Endothelial cell (in vitro differentiated cells): ENCODE measurements at places on chromosomes 13 and 19. TPM values are rescaled to one million over a fixed set of nuclear protein-coding genes. Genes with fewer than 3 reads are reported as not detected.
A peak's percentile ranks its signal among the peaks of the same experiment; 100 is the strongest.

Gene SHISA7
- total RNA-seq = not detected

Gene CEACAM8
- not detected for total RNA-seq

Gene KIRREL2
- 1.8 TPM for total RNA-seq

Gene GJB6
- 0.23 TPM for total RNA-seq

Gene MUC16
- total RNA-seq = not detected

Gene CYP4F2
- not detected for total RNA-seq

Gene AZU1
- total RNA-seq = 0.21 TPM

Gene TUBA3C
- total RNA-seq = not detected

Gene ATP4A
- not detected for total RNA-seq

Gene TEX26
- not detected for total RNA-seq

Gene SIGLEC5
- total RNA-seq = not detected

Gene CD70
- total RNA-seq = 0.51 TPM

Gene RXFP2
- total RNA-seq = not detected

Gene ZNF723
- not detected for total RNA-seq

Gene ZNF737
- total RNA-seq = 14.2 TPM

Gene PRKCG
- 0.92 TPM for total RNA-seq

Gene DHDH
- total RNA-seq = 1.0 TPM

- DNase-seq = no peak
- H3K36me3 ChIP-seq = peaks cover 27% of the 10 kb centered on the region
- peaks cover 6% of the 10 kb centered on the region for H3K27me3 ChIP-seq
- H3K27ac ChIP-seq = no peak overlapping the region
- peaks cover 11% of the 10 kb centered on the region for H3K4me1 ChIP-seq
Measured at GRCh38 chr19:53517114-53517741, 20.7 kb upstream of the ZNF331 start.

DNA sequence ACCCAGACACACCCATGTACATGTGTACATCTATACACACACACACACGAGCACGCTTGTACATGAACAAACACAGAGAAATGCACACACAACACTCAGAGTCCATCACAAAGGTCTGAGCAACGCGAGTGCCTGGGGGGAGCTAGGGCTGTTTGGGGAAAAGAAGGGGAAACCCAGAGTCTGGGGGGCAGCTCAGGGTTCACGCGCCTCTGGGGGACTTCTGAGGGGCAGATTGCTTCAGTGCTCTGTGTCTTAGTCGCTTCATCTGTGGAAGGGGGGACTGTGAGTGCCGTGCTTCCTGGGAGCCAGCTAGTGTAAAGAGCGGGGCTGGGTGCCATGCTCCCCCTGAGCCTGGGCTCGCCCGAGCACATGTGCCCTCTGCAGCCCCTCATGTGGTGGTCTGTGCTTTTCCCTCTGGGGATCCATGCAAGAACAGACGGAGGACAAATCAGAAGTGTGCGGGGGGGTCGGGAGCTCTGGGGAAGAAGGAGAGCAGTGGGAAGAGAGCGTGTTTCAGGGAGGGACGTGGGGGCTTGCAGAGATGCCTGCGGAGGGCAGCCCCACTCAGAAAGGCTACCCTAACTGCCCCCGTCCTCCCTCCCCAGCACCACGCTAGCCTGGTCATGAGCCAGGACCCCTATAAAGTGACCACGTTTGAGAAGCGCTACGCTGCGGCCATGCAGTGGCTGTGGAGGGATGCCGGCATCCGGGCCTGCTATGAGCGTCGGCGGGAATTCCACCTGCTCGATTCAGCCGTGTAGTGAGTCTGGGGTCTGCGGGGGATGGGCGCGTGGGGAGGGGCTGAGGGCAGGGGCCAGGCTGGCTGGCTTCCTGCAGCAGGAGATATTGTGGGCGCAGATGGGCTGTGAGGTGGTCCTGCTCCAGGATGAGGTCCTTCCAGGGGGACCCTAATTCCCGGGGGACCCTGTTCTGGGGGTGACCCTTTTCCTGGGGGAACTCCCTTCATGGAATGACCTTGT lies 14.0 kb downstream of the GNA15 start:
- DNase-seq = no peak
- H3K4me3 ChIP-seq = no peak overlapping the region
- H3K27ac ChIP-seq = peak overlapping the region; percentile 65
- peaks cover 6% of the 10 kb centered on the region for H3K36me3 ChIP-seq
- H3K27me3 ChIP-seq = peaks cover 7% of the 10 kb centered on the region

GRCh38 chr13:70736622-70737317 lies 628.5 kb upstream of the KLHL1 start:
- H3K27me3 ChIP-seq = peaks cover 2% of the 10 kb centered on the region
- DNase-seq = no peak
- no peak overlapping the region for H3K27ac ChIP-seq
- no peak overlapping the region for H3K4me3 ChIP-seq

- peaks cover 6% of the 10 kb centered on the region for H3K27me3 ChIP-seq
- DNase-seq = no peak
- H3K4me3 ChIP-seq = no peak overlapping the region
- no peak overlapping the region for H3K27ac ChIP-seq
- H3K4me1 ChIP-seq = peaks cover 34% of the 10 kb centered on the region
Measured at GRCh38 chr13:25930653-25931052, 121.2 kb downstream of the SHISA2 start.

- peaks cover 62% of the 10 kb centered on the region for H3K4me1 ChIP-seq
- DNase-seq = no peak
- H3K27ac ChIP-seq = peak overlapping the region; percentile 90
- no peak overlapping the region for H3K4me3 ChIP-seq
- H3K36me3 ChIP-seq = no peaks in the 10 kb centered on the region
Measured at GRCh38 chr13:28582892-28583240, 76.1 kb upstream of the POMP start.

GRCh38 chr19:57037556-57037955 lies 82.2 kb upstream of the USP29 start:
- no peak overlapping the region for H3K4me3 ChIP-seq
- H3K27ac ChIP-seq = no peak overlapping the region
- peaks cover 10% of the 10 kb centered on the region for H3K36me3 ChIP-seq
- H3K4me1 ChIP-seq = no peaks in the 10 kb centered on the region

DNA sequence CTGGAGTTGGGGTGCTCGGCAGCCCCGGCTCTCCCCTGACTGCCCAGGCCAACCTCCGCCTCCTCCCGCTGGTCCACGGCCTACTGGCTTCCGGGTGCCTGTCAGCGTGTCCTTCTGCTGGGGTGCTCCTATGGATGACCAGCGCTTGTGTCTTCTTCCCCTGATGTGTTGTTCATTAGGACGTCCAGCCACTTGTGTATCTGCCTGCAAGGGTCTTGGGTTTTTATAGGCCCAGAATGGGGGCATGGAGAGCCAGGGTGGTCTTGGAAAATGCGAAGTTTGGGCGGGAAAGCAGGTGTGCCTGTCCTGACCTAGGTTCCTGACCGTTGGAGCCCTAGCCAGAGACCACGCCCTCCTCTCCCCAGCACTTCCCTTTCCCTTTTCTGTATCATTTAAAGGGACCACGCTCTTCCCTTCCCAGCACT lies 139.8 kb downstream of the SLITRK5 start:
- H3K27ac ChIP-seq = no peak overlapping the region
- no peak for DNase-seq
- H3K4me1 ChIP-seq = no peaks in the 10 kb centered on the region
- no peak overlapping the region for H3K4me3 ChIP-seq

DNA sequence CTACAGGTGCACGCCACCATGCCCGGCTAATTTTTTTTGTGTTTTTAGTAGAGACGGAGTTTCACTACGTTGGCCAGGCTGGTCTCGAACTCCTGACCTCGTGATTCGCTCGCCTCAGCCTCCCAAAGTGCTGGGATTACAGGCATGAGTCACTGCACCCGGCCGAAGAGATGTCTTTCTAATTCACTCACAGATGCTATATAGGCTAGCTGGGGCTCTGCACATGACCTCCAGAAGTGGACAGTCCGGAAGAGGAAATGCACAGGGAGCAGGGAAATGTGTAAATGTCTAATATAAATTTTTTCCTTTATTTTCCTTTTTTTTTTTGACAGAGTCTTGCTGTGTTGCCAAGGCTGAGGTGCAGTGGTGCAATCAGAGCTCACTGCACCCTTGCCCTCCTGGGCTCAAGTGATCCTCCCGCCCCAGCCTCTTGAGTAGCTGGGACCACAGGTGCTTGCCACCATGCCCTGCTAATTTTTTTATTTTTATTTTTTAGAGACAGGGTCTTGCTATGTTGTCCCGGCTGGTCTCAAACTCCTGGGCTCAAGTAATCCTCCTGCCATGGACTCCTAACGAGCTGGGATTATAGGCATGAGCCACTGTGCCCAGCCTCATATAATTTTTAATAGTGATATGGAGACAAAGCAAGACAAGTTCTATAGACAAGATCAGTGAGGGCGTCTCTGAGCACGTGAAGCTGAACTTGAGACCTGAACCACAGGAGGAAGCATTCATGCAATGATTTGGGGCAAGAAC lies 8.4 kb downstream of the GIPC1 start:
- no peak overlapping the region for H3K4me3 ChIP-seq
- no peak for DNase-seq
- H3K36me3 ChIP-seq = peaks cover 24% of the 10 kb centered on the region
- no peaks in the 10 kb centered on the region for H3K27me3 ChIP-seq
- peaks cover 2% of the 10 kb centered on the region for H3K4me1 ChIP-seq
- H3K27ac ChIP-seq = no peak overlapping the region

DNA sequence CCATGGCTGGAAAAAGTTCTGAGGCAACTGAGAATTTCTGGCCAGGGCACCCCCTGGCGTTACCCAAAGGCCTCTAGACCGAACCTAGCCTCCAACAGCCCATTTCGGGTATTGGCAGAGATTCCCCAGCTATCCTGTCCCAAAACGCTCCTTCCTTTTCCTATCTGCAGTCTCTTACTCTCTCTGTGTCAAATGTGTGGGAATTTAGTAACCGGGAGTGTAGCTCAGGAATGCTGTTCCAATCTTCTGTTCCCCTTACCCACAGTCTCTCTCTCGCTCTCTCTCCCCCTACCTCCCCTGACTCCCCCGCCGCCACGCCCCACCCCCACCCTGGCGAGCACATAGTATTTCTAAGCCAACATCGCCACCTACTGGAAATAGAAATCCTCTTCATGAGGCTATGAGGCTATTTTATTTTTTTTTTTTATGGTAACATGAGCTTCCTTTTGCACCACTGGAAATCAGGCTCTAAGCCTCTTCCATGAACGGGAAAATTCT lies 27.0 kb downstream of the OXGR1 start:
- no peak for DNase-seq
- H3K27ac ChIP-seq = no peak overlapping the region
- peaks cover 28% of the 10 kb centered on the region for H3K36me3 ChIP-seq
- no peaks in the 10 kb centered on the region for H3K27me3 ChIP-seq

DNA sequence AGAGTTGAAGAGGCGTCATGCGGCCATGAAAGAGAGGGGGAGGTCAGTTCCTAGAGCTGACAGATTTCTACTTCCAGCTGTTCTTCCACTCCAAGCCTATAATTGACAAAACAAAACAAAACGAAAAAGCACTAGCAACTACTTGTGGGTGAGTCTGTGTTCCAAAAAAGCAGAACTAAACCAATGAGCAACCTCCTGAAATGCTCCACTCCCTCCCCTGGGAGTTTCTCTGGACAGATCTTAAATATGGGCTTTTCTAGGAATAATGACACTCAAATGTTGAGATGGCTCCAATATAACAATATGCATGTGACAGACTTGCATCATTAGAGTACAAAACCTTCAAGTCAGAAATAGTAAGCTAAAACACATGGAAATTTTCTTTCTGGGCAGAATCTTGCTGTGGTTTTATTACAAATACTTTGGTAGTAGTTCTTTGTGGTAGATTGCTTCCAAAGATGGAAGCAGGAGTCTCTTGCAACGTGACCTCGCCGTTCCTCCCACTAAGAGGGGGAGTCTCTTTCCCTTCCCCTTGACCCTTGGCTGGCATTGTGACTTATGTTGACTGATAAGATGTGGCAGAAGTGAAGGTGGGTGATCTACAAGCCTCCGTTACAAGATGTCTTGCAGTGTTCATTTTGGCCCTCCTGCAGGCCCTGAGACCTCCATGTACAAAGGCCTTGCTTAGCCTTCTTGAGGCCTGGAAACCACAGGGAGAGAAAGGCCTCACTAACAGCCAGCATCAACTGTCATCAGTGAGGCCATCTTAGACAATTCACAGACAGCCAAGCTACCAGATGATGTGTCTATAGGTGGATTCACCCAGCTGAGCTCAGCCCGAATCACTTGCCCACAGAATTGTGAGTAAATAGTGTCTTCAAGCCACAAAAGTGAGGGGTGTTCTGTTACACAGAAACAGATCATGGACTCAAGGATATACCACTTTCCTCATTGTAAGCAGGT lies 173.1 kb upstream of the RFC3 start:
- H3K4me3 ChIP-seq = no peak overlapping the region
- H3K36me3 ChIP-seq = no peaks in the 10 kb centered on the region
- peaks cover 26% of the 10 kb centered on the region for H3K4me1 ChIP-seq
- H3K27ac ChIP-seq = no peak overlapping the region
- H3K27me3 ChIP-seq = peaks cover 4% of the 10 kb centered on the region

DNA sequence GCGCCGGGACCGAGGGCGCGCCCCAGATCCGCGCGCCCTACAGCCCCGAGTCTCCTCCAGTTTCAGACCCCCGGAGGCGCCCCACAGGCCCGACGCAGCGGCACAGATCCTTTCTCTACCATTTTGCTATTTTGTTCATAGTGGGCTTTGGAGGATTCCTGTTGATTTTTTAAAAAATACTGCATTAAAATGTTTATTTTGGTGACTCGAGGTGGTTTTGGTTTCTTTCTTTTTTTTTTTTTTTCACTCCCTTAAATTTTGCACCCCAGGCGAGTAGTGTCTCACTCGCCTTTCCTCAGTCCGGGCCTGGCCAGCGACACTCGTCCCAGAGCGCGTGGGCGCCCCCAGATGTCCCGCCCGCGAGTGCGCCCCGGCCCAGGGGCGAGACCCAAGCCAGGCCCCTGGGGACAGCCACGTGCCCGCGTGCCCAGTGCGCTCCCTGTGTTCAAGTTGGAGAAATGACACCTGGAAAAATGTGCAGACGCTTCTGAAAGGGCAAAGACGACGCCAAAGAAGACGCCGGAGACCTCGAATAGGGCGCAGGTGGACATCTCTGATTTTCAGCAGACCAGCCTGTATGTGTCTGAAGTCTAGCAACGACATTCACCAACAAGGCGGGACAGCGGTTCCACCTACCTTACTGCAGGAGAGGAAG lies 471 bp upstream of the INSR start:
- peaks cover 8% of the 10 kb centered on the region for H3K27me3 ChIP-seq
- peak; percentile 46 for DNase-seq
- peaks cover 3% of the 10 kb centered on the region for H3K36me3 ChIP-seq
- peaks cover 3% of the 10 kb centered on the region for H3K4me1 ChIP-seq
- peak overlapping the region; percentile 90 for H3K4me3 ChIP-seq

GRCh38 chr13:103948426-103948825 lies 882.2 kb upstream of the SLC10A2 start:
- H3K36me3 ChIP-seq = no peaks in the 10 kb centered on the region
- DNase-seq = no peak
- peaks cover 2% of the 10 kb centered on the region for H3K27me3 ChIP-seq
- no peak overlapping the region for H3K27ac ChIP-seq
- H3K4me3 ChIP-seq = no peak overlapping the region

DNA sequence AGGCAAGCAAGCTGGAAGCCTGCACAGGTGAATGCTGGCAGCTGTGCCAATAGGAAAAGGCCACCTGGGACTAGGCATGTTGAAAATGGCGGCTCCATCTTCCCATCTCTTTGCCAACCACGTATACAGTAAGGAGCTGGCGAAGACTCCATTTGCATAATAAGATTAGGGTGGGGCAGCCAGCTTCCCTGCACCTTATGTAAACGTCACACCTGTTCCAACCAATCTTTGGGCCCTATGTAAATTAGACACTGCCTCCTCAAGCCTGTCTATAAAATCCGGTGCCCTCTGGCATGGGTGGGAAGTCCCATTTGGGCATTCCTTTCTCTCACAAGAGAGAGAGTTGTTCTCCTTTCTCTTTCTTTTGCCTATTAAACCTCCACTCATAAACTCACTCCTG lies 16.8 kb downstream of the ADGRE2 start:
- H3K36me3 ChIP-seq = peaks cover 6% of the 10 kb centered on the region
- H3K4me1 ChIP-seq = peaks cover 8% of the 10 kb centered on the region
- H3K4me3 ChIP-seq = no peak overlapping the region
